LoVo (cell line): ENCODE measurements at places on chromosomes 2 and 18.
A peak's percentile ranks its signal among the peaks of the same experiment; 100 is the strongest.

- DNase-seq = no peak
Observed at GRCh38 chr2:160581035-160581434, 87.4 kb upstream of the RBMS1 start.

- no peak for DNase-seq
Observed at GRCh38 chr18:9874728-9875127, 11.0 kb upstream of the TXNDC2 start.

- no peak for DNase-seq
Observed at GRCh38 chr2:9002637-9003365, 683 bp downstream of the MBOAT2 start.

- DNase-seq = no peak
Observed at GRCh38 chr2:201126308-201127151, 10.6 kb downstream of the CFLAR start.

DNA sequence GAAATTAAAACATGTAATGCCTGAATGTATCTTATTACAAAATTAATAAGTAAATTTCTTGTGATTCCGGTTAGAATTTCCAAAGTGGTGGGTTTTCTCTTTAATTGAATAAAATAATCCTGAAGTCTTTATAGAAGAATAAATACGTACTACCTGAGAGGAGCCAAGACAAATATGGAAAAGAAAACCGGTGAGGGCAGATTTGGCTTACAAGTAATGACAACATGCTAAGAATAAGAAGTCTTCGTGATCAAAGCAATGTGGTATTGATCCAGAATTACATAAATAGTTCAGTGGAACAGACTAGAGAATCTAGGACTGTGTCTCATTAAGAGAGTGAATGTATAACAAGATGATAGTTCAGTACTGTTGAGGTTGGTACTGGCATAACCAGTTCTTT lies 167.5 kb downstream of the NEDD4L start:
- DNase-seq = no peak

DNA sequence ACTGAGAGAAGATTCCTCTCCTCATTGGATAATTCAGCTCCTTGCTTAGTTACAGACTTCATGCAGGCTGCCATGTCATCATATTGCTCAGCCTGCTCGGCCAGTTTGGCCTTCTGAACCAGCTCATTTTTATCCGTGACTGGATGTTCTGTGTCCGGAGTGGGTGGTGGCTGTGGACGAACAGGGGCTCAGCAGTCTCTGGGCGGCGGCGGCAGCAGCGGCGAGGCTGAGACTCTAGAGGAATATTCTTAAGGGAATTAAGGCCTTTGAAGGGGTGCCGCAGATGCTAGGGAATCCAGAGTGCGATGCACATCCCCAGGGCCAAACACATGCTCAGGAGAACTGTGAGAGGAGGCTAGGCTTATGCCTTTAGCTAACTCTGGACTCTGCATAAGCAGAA lies 97.9 kb upstream of the GYPC start:
- no peak for DNase-seq

GRCh38 chr18:79631761-79632446 lies 47.7 kb upstream of the CTDP1 start:
- DNase-seq = no peak

DNA sequence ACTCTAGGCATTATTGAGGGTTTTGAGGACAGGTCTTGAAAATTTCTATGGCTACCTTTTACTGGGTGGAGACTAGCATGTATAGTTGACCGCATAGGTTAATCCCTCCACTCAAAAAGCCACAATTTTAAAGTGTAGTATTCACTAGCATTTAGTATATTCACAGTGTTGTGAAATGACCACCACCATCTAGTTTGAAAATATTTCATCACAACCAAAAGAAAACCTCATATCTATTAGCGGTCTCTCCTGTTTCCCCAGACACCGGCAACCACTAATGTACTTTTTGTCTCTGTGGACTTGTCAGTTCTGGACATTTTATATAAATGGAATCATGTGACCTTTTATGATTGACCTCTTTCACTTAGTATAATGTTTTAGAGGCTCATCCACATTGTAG lies 53.9 kb downstream of the MSH2 start:
- no peak for DNase-seq

DNA sequence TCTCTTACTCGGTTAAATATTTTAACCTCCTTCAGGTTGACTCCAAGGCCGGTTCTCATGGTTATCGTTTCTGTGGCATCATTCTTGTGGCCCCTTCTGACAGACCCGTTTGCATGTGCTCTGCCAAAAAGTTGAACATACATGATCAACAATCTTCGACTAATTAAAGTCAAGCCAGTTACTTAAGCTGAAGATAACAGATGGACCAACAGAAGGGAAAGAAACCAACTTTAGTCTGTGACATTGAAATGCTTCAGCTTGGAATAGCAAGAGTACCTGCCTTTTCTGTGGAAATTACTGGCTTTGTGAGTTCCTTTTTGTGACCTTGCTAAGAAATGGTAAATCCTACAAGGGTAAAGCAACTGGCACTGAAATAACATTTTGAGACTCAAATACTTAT lies 1429.1 kb downstream of the LRP1B start:
- DNase-seq = no peak

DNA sequence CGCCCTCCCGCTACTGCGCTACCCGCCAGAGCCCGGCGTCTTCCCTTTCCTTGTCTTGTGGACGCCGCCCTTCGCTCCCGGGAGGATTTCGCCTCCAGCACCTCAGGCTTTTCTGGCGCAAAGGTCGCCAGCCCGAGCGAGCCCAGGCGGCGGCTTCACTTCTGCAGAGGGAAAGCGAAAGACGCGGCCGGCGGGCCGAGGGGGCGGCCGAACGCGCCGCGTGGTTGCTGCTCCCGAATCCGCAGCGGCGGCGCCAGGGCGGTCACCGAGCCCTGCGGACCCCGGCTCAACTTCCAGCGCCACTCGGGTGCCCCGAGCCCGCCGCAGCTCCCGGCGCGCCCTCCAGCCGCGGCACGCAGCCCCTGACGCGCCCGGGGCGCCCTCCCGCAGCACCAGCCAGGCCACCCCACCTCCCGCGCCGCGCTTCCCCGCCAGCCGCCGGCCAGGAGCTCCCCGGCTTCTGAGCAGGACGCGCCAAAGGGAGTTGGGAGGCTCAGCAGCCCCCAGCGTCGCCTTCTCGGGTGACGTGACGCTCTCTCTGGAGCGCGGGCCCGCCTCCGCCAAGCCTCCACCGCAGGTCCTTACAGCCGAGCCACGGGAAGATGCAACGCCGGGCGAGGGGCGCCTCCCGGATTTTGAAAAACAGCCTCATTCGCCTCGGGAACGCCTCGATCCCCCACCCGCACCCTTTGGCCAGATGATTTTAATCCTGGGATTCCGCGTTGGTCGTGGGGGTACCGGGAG lies 84.9 kb upstream of the EPB41L3 start:
- DNase-seq = peak; percentile 41

DNA sequence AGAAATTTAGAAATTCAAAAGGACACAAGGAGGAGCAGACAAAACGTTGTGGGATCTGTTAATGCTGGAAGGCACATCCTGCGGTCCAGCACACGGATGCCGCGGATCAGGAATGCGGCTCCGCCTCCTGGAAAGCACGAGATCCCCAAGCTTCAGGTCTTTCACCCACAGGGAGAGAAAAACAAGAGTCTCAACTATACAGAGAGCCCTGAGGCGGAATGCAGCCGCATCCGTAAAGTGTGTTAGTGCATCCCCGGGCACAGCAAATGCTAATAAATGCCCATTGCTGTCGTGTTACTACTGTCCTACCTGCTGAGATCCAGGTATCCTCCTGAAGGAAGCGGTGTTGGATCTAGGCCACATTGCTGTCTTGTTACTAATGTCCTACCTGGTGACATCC lies 303.9 kb downstream of the EIPR1 start:
- no peak for DNase-seq

GRCh38 chr2:96847586-96847985 lies 3.8 kb upstream of the ANKRD23 start:
- DNase-seq = no peak

GRCh38 chr2:64975232-64975821 lies 13.9 kb upstream of the SLC1A4 start:
- peak; percentile 60 for DNase-seq

GRCh38 chr2:14454202-14454601 lies 178.3 kb upstream of the LRATD1 start:
- no peak for DNase-seq
